ENCODE measurements at places on chromosomes 2 and 18.

DNA sequence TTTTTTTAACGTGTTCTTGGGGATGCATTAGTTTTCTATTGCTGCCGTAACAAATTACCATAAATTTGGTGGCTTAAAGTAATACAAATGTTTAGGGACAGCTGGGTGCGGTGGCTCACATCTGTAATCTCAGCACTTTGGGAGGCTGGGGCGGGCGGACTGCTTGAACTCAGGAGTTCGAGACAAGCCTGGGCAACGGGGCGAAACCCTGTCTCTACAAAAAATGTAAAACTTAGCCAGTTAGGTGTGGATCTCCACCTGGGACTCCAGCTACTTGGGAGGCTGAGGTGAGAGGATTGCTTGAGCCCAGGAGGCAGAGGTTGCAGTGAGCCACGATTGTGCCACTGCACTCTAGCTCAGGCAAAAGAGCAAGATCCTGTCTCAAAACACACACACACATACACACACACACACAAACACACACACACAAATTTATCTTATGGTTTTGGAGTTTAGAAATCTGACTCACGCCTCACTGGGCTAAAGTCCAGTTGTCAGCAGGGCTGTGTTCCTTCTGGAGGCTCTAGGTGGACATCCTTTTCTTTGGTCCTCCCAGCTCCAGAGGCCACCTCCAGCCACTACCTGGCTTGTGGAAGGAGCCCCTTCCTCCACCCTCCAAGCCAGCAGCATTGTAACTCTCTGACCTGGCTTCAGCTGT lies 76.1 kb downstream of the SEPTIN10 start:
- DNase-seq, result no peak

- no peak for DNase-seq
Observed at GRCh38 chr2:204354442-204354856, 190.8 kb upstream of the PARD3B start.

GRCh38 chr2:98463988-98464771 lies 19.5 kb downstream of the INPP4A start:
- no peak for DNase-seq

DNA sequence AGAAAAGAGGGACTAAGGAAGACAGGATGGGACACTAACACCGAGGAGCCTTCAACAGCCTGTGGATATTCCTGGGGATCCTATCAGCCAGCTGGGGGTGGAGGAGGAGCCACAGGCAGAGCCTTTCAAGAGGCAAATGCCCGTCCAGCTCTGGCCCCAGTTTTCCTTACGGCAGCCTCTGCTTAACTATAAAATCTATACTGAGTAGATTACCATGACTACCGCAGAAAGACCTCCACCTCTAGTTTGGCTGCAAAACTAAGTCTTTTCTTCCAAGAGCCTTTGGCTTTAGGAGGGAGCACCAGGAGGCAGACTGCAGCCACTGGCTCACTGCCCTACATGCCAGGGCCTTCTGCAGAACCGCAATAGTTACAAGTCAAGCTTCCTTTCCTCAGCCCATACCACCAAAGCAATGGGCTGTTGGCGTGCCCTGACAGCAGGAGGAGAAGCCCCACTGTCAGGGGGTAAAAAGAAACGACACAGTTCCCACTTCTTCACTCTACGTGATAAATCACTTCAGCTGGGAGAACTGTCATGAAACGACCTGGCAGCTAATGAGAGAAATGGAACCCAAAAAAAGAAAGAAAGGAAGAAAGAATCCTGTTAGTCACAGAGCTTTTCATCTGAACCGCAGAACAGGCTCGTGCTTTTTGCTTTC lies 25.1 kb upstream of the CREB1 start:
- DNase-seq, result no peak

GRCh38 chr2:110858993-110859701 lies 126.8 kb downstream of the ACOXL start:
- no peak for DNase-seq

- no peak for DNase-seq
Observed at GRCh38 chr18:2966560-2966959, 46.4 kb downstream of the LPIN2 start.

DNA sequence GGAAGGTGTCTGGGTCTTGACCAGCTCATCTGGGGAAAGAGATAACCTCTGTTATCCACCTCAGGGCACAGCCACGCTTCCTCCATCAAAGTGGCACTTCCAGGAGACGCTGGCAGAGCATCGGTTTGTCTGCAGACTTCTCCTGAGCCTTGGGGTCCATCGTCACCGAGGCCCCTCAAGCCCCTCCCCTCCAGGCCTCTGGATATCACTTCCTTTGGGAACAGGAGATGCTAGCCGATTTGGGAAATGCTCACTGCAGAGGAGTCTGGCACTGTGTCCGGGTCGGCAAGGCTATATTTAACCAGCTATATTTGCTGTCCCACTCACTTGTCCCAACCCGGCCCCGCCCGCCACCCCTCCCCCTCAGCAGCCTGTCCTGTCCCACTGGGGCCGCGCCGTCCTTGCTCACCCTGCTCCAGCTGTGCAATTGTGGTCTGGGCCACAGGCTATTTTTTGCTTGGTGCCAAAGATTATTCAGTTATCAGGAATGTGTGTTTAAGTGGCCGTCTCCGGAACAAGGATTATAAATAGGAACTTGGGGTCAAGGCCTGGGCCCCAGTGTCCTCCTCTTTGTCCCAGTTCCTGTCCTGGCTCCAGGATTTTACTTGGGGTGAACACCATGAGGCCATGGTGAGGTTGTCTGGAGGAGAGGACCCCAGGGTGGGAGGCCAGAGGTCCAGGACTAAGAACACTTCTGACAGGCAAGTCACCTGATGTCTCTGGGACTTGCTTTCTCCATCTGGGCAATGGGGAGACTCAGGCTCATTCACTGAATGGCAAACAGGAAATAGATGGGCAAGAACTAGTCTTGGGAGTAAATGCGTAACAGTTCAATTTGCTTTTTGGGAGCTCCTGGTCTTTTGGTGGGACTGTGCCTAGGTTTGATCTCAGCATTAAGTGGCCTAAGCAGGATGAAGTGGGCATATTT lies 263.6 kb downstream of the DYSF start:
- no peak for DNase-seq

- DNase-seq, result no peak
Observed at GRCh38 chr2:171018522-171018921, 89.5 kb downstream of the GORASP2 start.

DNA sequence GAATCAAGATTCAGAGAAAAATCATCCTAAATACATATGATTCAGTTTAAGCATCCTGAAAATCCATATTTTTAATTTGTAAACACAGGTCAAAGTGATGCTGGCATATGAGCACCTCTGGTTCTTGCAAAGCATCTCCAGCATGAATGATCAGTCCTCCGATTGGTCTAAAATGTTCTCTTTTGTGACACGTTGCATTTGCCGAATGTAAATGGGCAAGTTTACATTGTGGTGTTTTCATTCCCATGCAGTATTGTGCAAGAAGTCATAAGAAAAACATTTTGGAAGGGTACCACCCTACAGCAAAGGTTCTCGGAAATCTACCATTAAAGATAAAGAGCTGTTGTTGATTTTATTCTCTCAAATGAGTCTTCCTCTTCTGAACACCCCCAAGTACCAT lies 108.0 kb upstream of the UNC80 start:
- DNase-seq, result no peak

GRCh38 chr2:74357627-74358026 lies 14.4 kb upstream of the SLC4A5 start:
- DNase-seq, result no peak

- DNase-seq, result no peak
Observed at GRCh38 chr2:205375461-205376448, 306.5 kb upstream of the NRP2 start.

DNA sequence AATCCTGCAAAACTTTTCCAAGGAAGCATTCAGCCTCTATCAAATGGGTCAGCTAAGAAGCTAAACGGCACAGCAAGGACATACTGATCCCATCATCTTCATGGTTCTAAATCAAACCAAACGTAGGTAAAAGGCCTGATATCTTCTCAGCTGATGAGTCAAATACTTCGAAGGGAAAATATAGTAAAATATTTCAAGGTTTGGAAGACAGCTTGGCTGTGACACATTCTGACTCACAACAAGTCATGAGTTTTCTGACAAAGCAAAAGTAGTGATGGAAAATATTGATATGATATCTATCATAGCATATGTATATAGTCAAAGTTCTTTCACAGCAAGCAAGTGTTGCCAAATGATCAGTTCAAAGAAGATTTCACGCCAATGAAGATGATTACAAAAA lies 31.5 kb downstream of the DOCK10 start:
- no peak for DNase-seq

DNA sequence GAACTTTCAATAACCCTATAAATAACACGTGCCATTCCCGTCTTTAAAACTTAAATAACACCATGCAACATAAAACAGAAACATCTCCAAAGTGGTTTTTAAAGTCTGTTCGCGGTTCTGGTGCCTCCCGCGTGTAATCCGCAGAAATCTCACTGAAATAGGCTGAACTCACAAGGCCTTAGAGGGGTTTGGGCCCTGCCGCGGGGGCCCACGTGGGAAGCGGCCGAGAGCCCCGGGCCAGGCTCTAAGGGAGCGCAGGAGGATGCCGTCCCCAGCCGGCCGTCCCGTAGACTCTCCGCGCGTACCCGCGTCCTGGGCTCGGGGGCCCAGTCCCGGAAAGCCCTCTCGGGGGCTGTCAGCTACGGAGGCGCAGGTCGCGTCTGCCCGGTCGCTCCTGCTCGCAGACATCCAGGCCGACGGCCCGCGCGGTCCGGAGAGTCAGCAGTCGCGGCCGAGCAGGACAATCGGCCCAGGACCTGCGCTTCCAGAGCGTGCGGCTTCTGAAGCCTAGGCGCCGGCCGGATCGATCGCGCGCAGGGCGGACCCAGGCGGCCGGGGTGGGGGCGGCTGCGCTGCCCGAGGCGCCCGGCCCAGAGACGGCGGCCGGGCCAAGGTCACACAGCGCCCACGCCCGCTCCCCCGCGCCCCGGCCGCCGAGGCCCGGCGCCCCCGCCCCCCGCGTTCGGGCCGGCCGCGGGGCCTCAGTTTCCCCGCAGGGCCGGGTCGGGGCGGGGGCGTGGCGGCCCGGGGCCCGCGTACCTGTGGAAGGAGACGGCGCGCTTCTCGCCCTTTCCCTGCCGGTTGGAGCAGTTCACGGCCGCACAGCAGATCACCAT lies 558 bp downstream of the THAP4 start:
- no peak for DNase-seq

GRCh38 chr2:175004730-175004979 lies 526 bp downstream of the CHN1 start:
- no peak for DNase-seq

DNA sequence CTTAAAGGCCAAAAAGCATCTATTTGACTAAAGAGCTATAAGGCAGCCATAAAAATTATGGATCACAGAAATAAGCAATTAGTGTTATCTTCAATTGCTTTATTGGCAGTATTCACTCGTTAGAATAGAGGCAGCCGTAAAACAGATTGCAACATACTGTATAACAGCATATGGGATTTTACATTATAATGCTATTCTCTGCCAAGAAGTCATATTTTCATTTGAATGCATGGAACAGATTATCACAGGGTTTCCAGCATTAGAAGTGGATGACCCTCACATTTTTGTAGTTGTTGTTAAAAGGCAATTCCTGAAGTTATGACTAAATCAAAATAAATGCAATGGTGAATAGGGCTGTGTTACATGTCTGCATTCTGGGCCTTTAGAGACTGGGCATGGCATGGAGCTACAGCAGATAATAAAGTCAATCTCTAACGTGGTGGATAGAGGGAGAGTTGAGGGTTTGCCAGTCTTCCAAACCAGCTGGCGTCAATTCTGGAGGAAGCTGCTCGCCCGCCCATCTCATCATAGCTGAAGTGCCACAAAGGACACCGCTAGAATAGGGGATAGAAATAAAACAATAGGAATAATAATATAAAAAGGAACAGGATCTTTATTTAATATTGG lies 155.4 kb upstream of the VRK2 start:
- DNase-seq, result no peak

- DNase-seq, result no peak
Observed at GRCh38 chr2:172995323-172996244, 80.1 kb upstream of the MAP3K20 start.

DNA sequence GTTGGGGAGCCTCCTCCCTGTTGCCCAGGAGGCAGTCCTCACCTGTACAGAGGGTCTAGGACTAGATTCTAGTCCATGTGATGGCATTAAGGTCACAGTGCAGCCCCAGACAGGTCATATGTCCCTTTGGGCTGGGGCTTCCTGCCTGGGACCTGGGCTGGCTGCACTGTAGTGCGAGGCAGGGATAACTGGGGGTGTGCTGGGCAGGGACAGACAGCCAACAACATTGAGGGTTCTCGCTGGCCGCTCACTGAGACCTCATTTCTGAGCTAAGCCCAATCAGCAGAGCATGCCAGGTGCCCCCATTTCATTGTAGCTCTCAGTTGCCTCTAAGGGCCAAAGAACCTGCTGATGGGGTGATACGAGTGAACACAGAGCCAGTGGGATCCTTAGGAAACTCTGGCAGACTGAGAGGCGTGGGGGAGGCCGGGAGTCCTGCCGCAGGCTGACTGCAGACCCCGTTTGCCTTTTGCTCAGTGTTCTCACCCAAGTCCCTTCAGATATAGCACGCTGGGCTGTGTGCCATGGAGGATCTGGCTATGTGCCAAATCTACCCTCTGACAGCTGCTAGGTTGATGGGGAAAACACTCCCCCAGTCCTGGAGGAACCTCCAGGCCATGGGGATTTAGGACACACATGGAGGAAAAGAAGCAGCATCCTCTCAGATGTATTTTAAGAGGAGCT lies 51.9 kb downstream of the DYSF start:
- no peak for DNase-seq

DNA sequence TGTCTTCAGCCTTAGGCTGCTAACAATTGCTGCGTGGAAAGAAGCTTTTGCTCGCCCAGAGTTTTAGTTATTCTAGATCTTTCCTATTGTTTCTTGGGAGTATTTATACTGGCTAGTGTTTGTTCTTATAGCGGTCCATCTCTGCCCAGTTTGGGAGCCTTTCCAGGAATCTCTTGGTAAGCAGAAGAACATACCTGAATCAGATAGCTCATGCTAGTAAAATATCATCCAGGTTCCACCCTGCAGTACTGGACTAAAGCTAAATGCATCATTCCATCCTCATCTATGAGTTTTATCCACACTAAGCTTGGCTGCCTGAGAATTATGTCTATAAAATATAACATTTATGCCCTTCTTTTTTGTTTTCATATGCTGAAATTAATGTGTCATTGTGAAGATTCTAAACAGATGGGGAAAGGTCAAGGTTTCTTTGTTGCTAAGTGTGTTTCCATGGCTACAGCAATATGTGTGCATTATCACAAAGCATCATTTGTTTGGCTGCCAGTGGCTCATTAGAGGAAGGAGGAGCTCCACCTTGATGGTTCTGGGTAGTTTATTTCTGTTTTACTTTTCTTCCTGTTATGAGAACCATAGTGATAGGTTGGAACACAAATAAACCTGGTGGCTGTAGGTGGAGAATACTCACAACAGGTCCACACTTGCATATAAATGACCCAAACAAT lies 182.8 kb downstream of the PIK3C3 start:
- DNase-seq, result no peak

- no peak for DNase-seq
Observed at GRCh38 chr2:145494441-145494840, 974.5 kb upstream of the ZEB2 start.
